Mucosa of descending colon (tissue), 3 donors: ENCODE measurements at places on chromosomes 13 and 19.

GRCh38 chr13:54029226-54029625 lies 1000.6 kb downstream of the OLFM4 start:
- DNase-seq = no peak

DNA sequence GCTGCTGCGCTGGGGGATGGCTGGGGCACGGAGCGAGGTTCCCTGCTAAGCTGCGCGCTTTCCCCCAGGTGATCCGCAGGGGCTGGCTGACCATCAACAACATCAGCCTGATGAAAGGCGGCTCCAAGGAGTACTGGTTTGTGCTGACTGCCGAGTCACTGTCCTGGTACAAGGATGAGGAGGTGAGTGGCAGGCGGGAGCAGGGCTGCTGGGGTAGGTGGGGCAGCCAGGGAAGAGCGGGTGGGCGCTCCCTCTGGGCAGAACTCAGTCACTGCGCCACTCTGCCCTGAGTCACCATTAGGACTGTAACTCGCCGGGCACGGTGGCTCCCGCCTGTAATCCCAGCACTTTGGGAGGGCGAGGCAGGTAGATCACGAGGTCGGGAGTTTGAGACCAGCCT lies 23.8 kb downstream of the TMED1 start:
- DNase-seq = no peak

DNA sequence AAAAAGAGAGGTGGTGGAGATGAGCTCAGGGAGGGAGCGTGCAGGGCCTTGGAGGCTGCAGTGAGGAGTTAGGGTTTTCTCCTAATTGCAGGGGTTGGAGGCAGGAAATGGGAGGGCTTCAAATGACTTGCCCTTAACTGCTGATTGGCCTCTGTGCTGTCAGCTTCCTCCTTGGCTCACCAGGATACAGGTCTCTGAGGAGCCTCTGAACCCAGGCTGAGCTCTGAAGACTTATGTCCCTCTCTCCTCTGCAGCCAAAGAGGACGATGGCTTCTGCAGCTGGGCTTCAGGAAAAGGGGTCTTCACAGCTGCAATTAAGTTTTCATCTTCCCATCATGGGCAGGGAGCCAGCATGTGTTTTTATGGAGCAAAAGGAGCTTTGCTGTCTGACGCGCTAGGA lies 6.7 kb upstream of the RANBP3 start:
- DNase-seq = no peak

DNA sequence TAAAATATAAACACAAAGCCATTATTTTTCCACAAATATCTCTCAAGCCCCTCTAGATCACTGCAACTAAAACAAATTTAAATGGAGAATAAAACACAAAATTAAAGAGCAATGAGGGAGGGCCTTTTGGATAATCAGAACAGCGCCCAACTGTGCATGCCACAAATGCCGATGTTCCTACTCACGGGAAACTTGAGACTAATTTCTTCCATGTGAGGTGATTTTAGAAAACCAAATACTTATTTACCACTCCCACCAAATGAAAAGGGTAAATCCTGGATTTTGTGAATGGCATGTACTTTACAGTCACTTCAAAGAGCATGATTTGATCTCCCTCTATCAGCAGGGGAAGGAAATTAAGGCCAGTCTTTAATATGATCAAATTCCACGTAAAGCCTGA lies 74.8 kb downstream of the SLC7A1 start:
- no peak for DNase-seq

GRCh38 chr13:114077933-114078325 lies 54.5 kb downstream of the RASA3 start:
- no peak for DNase-seq

GRCh38 chr19:12990853-12991252 lies 4.4 kb upstream of the NFIX start:
- no peak for DNase-seq

DNA sequence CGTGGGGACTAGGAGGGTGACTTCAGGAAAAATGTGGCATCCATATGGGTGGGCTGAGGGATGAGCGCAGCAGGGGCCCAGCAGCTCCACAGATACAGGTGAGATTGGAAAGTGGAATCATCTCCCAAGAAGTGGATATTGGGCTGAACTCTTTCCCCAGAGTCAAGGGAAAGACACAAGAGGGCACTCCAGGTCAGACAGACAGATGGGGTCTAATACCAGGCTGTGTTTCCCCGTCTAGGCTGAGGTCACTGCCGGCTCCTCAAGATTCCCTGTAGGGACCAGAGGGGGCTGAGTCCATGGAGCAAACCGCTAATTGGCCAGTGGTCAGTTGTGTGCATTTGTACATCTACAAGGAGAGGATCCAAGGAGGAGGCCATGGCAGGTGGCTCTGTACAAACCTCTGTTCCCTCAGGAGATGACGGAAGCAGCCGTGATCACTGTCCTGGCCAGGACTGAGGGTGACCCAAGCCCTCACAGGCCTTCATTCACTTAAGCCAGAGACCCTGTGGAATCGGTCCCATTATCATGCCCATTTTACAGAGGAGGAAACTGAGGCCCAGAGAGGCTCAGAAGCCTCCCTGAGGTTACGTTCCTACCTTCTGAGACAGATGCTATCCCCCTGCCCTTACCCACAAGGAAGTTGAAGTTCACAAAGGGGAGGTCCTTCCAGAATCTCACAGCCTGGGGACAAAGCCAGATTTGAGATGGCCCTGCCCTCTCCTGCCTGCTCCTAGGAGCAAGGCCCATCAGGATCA lies 14.9 kb upstream of the IGLON5 start:
- DNase-seq = no peak

- DNase-seq = no peak
These were observed 38.3 kb downstream of the RASL11A start for GRCh38 chr13:27308941-27309340.

DNA sequence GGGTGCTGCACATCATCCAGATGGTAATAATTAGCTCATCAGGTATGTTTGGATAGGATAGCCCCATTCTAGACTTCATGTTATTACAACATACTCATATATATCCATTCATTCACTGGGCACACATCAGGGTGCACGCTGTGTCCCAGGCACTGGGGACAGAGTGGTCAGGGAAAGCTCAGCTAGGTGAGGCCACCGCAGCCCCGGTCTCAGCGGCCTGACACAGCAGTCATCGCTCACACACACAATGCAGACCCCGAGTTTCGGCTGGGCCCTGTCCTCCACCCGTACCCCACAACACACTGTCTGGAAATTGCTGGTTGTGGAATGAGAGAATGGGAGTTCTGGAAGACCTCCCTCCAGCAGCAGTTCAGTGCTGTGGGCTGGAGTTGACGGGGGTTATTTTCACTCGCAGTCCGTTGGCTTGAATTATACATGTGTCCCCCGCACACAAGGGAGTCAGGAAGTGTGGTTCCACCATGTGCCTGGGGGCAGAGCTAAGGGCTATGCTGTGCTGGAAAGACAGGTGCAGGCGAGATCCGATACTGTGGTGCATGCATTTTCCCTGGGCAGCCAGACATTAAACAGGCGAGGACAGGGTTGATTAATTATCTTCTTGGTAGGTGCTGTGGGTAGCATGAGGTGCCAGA lies 257.6 kb downstream of the TEX29 start:
- DNase-seq = no peak

DNA sequence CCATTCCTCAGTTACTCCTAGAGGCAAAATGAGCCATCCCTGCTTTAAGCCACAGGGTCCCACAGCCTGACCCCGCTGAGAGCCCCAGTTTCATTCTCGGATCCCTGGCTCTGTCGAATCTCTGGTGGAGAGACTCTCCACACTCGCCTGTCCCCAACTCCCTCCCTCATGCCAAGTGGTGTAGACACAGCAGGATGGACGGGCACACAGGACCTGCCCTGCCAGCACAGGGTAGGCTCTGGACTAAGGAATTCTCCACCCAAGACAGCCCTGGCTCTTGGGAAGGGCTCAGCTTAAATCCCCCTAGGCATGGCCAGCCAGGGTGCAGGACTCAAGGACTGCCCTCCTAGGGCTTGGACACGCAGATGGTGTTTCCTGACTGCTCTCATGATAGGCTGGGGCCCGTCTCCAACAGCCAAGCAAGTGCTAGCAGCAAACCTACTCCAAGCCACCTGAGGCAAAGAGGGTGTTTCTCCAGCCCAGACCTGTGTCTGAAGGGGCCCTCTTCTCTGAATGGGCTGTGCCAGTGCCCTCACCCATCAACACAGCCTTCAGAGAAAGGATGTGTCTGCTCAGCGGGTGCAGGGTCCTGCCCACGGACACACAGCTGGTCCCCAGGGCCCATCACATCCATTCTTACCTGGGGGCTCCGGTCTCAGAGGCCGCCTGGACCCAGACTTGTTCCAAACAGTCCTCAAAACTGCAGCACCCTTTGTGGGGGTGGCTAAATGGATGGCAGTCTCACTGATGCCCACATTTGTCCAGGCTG lies 65.3 kb downstream of the PEPD start:
- peak; percentile 22 for DNase-seq

DNA sequence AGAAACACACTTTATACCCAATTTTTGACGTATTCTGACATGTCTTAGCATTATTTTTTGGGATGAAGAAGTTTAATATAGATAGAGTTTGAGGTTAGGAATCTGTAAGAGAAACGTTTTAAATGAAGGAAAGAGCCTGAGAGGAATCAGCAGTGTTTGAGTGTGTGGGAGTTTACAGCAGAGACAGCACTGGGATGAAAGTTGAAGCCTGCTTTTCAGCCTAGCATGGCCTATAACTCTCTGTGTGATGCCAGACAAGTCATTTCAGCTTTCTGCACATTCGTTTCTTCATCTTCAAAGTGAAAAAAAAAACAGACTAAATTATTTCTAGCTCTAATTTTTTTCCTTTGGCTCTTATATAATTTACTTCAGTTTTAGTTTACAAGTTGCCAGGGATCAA lies 177.1 kb downstream of the RGCC start:
- DNase-seq = no peak

DNA sequence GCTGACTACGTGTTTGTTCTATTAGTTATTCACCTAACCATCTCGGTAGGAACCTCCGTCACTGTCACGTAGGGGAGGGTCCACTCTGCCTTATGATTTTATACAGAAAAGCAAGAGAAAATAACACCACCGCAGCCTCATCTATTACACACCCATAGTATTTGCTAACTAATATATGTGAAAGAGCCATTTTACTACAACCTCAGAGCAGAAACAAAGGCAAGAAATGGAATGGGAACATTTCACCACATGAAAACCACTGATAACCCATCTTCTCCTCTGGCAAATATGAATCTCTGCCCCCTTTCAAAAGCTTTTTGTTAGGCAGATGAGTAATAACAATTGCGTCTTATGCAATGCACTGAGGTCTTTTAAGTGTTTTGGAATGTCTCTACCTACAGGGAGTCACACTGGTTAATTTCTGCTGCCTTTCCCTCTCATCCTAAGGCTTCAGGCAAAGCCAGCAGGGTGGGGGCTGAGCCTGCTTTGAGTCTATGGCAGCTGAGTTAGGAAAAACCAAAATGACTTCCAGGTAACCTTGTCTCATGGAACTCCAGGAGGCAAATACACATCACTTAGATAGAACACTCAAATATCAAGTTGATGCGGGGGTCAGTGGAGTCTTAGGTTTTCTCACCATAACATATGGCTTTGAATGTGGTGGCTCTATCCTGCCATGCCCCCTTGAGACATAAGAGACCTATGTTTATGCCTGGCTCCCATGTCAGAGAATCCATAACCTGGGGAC lies 15.0 kb downstream of the TSHZ3 start:
- DNase-seq = no peak

DNA sequence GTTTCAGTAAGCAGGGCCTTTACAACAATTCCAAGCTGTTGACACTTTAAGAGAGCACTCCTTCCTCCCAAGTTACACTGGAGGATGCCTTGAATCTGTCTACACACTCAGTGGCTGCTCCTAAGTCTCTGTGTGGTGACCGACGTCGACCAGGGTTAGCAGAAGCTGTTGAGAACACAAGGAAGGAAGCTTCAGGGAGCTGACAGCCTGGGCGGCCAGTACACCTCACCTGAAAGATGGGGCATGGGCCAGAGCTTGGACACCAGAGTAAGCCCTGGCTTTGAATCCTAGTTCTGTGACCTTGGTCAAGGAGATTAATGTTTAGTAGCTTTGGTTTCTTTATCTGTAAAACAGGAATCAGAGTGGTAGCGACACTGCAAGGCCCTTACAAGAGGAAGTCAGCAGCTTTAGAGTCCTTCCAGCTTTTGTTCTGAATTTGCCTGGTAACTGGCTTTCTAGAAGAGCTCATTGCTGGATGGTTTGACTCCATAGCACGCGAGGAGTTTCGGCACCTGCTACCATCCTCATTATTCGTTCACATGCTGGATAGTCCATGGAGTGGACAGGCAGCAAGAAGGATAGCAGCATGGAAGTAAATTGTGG lies 214.2 kb downstream of the FGF9 start:
- no peak for DNase-seq

GRCh38 chr13:100483841-100484381 lies 104.7 kb downstream of the GGACT start:
- DNase-seq = no peak

DNA sequence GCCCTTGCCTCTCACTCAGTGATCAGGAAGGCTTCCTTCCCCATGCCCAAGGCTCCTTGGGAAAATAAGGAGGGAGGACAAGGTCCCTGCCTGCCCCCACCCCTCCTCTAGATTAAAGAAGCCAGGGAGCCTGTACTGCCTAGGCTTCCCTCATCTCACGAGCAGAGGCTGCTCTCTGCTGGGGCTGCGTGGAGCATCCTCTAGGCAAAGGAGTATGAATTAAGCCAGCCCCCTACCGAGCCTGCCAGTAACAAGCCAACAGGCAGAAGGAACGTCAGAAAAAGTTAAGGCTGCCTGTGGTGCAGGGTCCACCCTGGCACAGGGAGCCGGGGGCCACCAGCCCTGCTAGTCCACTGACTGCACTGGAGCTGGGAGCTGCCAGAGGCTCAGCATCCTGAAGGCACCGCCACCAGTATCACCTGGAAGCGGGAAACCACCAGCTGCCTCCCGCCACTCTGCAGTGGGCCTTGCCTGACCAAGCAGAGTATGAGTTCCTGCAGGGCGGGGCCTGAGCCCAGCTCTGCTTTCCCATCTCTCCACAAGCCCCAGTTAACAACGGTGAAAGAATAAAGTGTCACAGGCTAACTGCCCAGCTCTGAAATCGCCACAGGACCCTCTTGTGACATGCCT lies 6.8 kb downstream of the NAPA start:
- DNase-seq = no peak

GRCh38 chr19:4373013-4373367 lies 27.4 kb downstream of the SH3GL1 start:
- DNase-seq = no peak

DNA sequence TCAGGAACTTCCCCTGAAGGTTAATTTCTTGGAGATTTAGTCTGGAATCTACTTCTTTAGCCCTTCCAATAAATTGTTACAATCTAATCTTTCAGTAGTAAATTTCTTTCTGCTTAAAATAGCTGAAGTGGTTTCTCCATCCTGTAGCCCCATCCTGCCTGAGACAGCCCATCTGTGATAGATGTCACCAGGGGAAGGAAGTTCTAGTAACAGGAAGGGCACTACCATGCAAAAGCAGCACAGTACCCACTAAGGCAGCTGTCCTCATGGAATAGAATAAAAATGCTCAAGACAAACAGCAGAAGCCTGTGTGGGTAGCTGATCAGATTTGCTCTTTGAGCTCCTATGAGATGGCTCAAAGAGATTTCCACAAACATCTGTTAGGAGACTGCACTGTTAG lies 1036.5 kb downstream of the SLITRK5 start:
- DNase-seq = no peak

DNA sequence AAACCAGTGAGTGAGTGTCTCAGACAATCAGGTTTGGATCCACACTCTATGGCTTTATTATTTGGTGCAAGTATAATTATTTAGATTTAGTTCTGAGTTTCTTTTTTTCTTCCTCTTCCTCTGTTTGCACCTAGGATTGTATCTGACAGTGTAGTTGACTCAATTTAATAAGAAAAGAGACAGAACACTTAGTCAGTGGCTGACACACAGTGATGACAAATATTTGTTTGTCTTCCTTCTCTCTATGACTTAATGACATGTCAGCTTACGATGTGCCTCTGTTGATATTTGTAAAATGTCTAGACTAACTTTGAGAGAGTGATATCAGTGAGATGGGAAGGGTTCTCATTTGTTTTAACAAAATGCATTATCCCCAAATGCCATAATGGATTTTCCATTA lies 129.5 kb upstream of the SLC10A2 start:
- no peak for DNase-seq
